ENCODE measurements at places on chromosomes 1 and 21.

DNA sequence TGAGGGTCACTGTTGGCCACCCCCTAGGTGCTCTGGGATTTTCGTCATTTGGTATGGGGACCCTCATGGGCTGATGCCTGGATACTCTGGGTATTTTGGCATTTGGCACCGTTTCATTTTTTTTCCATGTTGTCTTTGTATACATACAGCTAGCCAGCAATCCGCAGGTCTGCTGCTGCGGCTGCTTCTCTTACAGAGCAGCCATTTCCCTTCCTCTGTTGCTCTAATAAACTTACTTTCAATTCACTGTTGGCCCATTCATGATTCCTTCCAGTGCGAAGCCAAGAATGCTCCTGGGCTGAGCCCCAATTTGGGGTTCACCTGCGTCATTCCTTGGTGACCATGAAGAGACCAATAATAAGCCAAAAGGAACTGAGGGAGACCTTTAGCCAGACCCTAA lies 21.5 kb downstream of the GON4L start:
- DNase-seq: no peak

GRCh38 chr1:86552376-86552775 lies 5.5 kb downstream of the CLCA4 start:
- DNase-seq: no peak

DNA sequence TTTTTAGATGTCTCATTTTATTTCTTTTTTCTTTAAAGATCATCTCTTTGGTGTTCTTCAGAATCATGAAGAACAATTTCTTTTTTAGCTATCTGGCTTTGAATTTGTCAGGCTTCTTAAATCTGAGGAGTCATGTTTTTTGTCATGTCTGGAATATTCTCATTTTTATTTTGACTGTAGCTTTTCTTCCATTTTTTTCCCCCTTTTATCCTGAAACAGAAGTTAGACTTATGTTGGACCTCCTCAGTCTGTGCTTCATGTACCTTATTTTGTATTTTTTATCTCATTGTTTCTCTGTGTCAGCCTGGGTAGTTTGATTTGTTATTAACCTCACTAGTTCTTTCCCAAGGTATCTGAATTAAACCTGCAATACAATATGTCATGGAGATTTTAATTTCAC lies 319.2 kb upstream of the ADGRL4 start:
- no peak for DNase-seq

DNA sequence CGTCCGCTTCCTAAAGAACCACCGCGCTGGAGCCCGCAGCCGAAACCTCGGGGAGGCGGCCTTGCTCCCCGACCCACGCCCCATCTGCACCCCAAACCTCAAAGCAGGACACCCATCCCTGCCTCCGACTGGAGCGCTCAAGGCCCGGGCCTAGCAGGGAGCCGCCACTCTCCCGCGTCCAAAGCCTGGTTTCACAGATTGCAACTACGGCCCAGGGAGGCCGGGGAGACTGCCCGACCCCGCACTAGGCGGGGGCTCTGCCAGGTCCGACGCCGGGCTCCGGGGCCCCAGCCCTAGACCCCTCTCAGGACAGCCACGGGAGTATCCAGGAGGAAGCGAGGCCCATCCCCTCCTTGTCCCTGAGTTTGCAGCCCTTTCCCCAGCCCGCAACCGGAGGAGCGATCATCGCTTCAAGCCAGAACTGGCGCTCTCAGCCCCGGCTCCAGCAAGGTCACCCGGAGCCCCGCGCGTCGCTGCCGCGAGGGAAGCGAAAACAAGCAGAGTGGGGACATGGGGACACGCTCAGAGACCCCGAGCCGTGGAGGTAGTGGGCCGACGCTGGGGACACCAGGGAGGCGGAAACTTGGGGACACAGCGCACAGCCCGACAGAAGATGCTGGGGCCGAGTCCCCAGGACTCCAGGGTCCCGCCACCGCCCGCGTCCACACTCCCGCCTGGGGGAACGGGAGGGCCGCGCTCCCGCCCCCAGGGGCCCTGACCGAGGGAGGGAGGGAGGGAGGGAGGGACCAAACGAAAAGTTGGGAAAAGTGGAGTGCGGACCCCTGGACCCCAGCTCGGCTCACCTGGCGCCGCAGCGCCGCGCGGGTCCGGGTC lies 433 bp downstream of the TMEM200B start:
- no peak for DNase-seq

DNA sequence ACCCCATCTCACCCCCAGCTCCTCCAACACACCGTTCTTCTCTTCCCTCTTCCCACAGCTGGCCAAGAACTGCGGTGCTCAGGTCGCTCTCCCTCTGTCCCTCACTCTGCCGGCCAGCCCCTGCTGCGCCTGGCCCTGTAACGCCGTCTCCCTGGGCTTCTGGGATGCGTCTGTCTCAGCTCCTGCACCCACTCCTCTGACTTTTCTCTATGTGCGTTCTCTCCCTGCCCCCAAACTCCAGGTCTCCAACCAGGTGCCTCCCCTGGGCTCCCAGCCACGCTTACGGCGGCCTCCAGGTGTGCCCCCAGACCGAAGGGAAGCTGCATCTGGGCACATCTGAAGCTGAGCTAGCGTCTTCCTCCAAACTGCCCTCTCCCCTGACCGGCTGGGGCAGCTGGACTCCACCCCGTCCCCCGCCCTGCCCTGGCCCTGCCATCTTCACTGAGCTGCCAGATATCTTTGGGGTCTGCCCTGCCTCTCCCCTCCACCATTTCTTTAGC lies 2.6 kb downstream of the KRTAP10-12 start:
- DNase-seq: no peak

GRCh38 chr1:57206038-57206437 lies 217.8 kb downstream of the DAB1 start:
- no peak for DNase-seq

GRCh38 chr21:41616031-41616591 lies 108.2 kb upstream of the TMPRSS2 start:
- no peak for DNase-seq

- DNase-seq: no peak
These were observed 64.1 kb upstream of the NTPCR start for GRCh38 chr1:232886271-232886670.
